ENCODE measurements at places on chromosomes 5 and 9.
A peak's percentile ranks its signal among the peaks of the same experiment; 100 is the strongest.

DNA sequence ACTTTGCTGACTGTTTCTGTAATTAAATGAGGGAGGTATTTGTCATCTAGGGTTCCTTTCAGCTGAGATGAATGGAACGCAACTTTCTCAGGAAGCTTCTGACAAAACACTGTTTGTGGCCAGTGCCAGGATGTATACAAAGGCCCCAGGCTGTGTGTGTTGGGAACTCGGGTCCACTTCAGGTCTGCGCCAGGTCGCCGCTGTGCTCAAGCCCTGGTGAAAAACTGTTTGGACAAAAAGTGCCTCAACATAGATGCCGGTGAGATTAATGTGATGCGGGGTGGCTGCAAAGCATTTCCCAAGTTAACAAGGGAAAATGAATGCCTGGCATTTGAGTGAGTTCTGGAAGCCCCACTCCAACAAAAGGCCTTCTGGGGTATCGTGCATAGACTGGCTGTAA lies 156.4 kb downstream of the GABBR2 start:
- DNase-seq: peak; percentile 61

GRCh38 chr5:1999794-2000193 lies 117.1 kb upstream of the IRX4 start:
- no peak for DNase-seq

- no peak for DNase-seq
These were observed 8.7 kb downstream of the CLTB start for GRCh38 chr5:176407456-176408251.

DNA sequence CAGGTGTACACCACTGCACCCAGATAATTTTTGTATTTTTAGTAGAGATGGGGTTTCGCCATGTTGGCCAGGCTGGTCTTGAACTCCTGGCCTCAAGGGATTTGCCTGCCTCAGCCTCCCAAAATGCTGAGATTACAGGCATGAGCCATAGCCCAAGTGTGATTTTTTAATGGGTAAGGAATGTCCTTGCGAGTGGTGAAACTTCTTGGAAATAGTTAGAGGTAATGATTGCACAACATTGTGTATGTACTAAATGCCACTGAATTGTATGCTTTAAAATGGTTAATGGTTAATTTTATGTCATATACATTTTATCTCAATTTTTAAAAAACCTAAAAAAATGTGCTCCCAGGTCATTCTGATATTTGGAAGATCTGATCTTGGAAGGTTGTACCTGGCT lies 59.9 kb upstream of the IL6ST start:
- no peak for DNase-seq

DNA sequence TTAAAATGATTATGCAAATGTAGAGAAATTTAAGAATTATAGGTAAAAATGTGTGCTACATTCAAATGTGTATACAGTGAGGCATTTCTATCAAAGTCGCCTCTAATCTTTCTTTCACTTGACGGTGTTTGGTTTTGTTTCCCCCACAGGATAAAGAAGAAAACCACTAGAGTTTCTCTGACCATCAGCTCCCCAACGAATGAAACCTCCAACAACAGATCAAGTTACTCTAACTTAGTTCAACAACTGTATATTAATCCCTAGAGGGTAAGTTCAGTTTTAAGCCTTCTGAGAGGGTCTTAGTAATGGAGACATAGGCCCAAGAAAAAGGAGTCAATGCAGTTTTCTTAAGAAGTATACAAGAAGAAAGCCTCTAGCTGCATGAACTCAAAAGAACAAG lies 11.5 kb upstream of the MYOT start:
- no peak for DNase-seq

- no peak for DNase-seq
These were observed 422.9 kb downstream of the TMEM161B start for GRCh38 chr5:87845734-87846133.

GRCh38 chr5:178394074-178394473 lies 161.5 kb upstream of the PHYKPL start:
- DNase-seq: no peak

GRCh38 chr5:147464211-147464610 lies 45.7 kb downstream of the DPYSL3 start:
- peak; percentile 66 for DNase-seq

- DNase-seq: no peak
These were observed 536.4 kb downstream of the RASEF start for GRCh38 chr9:82526577-82526976.

DNA sequence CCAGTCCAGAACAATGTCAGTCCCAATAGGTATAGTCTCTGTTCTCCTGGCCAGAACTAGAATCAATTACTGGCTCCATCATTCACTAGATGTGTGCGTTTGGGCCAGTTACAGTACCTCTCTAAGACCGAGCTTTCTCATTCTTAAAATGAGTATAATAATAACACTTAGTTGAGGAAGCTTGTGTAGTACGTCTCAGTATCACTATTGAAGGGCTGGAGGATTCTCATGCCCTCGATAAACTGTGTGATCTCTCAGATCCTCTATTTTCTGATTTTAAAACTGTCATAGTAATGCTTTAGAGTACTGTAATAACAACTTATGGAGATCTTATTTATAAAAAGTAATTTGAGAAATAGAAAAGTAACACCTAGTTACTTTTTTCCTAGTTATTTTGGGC lies 50.7 kb downstream of the CDKN2A start:
- no peak for DNase-seq

DNA sequence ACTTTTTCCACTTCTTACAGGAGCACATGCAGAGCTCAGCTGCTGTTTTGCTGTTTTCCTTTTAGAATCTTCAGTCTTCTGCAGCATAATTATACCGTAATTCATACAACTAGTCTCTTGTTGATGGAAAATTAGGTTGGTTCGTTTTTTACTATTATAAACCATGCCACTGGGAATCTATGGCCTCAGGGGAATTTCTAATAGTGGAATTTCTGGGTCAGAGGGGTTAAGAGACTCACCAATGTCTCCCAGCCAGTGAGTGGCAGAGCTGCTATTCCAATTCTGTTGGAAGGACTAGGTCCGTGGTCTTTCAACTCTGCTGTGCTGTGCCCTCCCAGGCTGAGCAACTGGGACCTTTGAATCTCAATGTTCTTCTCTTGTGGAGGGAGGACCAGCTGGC lies 282.5 kb downstream of the ZSWIM6 start:
- DNase-seq: peak; percentile 64

DNA sequence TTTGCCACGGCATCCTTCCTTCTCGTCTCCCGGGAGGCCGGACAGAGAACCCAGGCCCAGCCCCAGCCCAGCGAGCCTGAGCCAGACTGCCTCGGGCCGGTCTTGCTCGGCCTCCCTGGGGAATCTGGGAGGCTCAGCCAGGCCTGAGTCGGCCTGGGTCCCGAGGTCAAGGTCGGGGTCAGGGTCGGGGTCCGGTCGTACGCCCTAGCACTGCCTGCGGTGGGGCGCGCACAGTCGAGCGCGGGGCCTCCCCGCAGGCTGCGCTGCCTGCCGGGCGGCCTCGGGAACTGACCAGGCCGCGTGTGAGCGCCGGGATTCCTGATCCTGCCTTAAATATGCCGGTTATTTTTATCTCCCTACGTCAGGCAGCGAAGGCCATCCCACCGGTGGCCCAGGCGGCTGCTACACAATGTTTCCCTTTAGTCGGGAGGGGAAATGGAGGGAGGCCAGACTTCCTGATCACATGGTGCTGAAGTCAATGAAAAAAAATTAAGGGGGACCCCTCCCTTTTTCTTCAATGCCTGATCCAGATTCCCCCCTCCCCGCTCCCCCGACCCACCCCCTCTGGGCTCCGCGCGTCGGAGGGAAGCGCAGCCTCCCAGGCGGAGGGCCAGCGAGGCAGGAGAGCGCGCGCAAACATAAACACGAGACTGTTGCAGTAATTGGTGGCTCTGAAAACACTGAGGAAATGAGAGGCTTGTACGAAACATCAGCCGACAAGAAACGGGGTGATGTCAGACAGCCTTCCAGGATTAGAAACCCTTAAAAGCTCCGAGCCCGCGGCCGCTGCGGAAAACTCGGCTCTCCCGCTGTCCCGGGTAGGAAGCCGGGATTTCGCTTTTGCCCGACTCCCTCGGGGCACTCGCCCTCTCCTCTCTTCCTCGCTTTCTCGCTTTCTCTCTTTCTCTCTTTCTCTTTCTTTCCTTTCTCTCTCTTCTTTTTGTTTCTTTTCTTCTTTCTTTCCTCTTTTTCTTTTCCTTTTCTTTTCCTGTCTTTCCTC lies 148.2 kb upstream of the KLF4 start:
- peak; percentile 84 for DNase-seq

GRCh38 chr9:37163299-37163698 lies 42.9 kb downstream of the ZCCHC7 start:
- no peak for DNase-seq

DNA sequence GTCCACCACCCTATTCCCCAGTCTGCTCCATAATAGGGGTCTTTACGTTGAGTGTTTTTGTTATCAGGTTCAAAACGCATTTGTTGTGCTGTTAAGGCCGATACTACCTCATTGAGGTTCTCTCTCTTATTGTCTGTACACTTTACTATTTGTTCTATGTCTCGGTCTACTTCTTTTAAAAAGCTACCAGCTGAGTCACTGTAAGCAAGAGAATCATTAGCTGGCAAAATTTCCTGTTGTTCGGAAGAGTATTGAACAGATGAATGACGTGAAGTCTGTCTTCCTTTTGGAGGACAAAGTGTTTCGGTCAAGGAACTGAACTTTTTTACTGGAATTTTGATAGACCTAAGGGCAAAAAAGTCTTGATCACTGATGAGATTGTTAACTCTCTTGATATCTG lies 10.3 kb downstream of the LYSMD3 start:
- DNase-seq: no peak

- no peak for DNase-seq
These were observed 30.7 kb downstream of the AP3S1 start for GRCh38 chr5:115872447-115872846.

DNA sequence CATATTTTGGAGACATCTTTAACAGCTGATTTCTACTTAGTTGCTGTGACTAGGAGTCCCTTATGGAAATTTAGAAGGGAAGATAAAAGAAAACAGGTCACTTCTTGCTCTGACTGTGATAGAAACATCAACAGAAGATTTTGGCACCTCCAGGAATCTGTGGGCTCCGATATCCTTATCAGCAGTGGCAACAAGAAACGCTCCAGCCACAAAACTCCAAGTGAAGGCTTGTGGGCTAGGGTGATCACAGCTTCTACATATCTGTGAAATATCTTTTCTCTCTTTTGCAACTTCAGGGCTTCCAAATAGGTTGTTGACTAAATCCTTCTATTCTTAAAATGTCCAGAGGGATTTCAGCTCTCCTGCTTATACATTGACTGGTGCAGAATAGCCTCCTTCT lies 1625.5 kb upstream of the CDH6 start:
- DNase-seq: no peak

DNA sequence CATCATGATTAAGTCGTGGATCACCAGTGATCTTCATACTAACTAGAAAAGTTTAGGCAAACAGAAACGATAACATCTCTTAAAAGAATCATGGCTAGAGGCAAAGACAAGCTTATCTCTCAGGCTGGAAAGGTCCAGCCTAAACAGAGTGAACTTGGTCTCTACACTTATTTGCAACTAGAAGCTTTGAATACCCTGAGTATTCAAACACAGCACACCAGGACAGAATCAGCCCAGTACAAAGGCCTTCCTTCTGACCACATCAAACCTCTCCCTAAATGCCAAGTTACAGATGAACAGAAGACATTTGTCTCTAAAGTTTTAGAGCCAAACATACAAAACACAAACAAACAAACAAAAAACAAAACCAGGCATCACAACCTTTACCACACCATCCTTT lies 57.2 kb downstream of the ELAVL2 start:
- no peak for DNase-seq

DNA sequence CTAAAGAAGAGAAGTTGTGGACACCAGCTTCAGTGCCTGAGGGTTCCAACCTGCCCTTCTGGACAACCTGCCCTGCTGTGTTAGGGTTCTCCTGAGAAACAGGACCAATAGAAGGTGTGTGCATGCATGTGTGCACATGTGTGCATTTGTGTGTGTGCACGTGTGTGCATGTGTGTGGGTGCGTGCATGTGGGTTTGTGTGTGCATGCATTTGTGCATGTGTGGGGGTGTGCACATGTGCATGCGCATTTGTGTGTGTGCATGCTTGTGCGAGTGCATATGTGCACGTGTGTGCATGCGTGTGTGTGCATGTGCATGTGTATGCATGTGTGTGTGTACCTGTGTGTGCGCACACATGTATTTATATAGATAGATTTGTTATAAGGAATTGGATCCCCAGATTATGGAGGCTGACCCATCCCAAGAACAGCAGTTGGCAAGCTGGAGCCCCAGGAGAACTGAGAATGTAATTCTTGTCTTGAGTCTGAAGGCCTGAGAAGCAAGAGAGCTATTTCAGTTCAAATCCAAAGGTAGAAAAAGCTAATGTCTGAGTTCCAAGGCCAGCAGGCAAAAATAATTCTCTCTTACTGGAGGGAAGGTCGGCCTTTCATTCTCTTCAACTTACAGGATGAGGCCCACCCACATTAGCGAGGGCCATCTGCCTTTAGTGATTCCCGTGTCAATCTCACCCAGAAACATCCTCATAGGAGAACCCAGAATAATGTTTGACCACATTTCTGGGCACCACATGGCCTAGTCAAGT lies 62.9 kb upstream of the SYNPO start:
- DNase-seq: no peak

DNA sequence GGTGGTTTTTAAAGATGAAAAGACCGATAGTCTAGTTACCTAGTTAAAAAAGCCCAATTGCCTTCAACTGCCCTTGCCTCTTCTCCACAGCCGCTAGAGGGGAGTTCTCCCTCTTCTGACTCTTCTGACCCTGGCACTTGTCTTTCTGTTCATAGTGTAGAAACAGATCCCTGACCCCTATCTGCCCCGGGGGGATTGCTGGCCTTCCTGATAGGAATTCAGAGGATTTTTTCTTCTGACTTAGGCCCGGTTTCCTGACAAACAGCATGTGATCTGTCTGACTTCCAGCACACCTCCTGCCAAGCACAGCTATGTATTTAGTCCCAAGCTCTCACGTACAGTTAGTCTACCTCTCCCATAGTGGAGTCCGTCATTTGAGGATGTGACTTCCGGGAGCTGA lies 5.0 kb upstream of the TMEM268 start:
- DNase-seq: no peak

DNA sequence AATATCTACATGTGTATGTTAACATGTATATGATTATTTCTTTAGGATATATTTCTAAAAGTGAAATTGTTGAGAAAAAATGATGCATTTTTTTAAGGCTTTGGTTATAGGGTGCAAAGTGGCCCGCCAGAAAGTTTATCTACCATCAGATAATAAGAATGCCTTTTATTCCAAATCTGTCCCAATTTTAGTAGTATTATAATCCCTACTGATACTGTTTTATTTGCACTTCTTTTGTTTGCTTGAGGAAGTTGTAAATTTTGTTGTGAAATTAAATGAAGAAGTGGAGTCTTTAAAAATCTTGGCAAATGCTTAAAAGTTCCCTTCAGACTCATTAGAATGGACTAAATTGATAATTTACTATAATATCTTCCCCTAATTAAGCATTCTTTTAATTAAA lies 73.0 kb downstream of the NIPBL start:
- no peak for DNase-seq

GRCh38 chr5:175447571-175447970 lies 3.6 kb upstream of the DRD1 start:
- DNase-seq: no peak

All from ELR (cell line).